Fibroblast of skin of back (primary cell): ENCODE measurements at places on chromosomes 4 and X.
A peak's percentile ranks its signal among the peaks of the same experiment; 100 is the strongest.

DNA sequence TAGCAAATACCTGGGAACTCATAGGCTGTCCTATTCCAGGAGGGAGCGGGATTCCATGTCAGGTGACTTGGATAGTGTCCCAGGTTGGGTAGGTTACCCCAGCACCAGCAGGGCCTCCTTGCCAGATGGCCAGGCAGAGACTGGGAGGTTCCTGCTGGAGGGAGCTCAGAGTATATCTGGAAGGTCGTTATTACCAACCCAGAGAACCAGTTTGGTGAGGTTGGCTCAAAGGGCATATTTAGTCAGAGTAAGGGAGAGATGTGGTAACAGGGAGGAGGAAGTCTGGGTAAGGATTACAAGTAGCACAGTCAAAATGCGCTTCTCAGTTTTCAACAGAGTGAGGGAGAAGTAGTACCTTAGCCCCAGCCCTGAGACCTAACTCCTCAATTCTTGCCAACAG is 53.3 kb upstream of the LNX1 start:
- no peak for DNase-seq

DNA sequence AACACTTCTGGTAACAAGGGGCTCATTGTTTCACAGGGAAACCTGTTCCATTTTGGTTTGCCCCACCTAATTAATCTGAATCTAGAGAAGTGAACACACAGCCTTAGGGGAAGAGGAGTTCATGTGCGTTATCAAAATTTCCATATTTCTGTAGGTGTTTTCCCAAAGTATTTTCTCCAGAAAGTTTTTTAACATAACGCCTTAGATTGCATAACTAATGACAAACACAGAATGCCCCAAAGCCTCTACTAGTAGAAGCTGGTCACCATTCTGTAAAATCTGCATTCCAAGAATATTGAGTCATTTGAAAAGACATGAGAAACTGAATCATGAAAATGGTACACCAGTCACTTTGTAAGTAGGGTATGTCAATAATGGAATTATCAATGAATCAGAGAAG is 41.1 kb downstream of the IL13RA2 start:
- DNase-seq = peak; percentile 34

DNA sequence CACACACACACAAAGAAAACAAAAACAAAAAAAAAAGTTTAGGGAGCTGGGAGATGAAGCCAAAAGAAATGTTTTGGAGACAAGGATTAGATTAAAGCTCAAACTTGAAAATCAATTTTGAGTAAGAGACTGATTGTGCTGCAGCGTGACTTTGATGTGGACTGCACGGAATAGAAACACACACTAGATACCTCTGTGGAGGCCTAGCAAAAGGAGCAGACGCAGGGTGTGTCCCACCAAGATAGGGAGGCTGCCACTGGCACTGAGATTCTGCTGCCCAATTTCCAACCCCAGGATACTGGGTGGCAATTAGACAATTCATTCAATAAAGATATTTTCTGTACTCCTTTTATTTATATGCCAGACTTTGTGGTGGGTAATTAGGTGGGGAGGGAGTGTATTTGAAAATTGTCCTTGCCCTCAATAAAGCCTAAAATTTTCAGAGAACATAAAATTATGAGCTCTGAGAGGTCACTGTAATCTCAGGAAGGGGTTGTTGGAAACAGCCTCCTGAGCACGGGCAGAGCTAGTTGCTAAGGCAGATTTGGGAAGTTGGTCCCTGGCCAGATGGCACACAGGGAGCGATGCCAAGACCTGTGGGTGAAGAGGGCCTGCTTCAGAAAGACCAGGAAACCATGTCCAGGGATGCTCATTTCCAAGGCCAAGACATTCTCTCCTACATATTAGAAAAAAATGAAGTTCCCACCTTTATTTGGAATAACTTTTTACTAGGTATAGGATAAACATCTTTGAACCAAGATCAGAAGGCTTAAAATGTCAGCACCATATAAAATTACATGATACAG is 1.9 kb upstream of the PPP3CA start:
- DNase-seq = no peak

GRCh38 chr4:17045866-17046265 is 147.4 kb upstream of the LDB2 start:
- no peak for DNase-seq

GRCh38 chrX:43940816-43941474 is 32.2 kb downstream of the NDP start:
- DNase-seq = peak; percentile 38

GRCh38 chrX:31522760-31523159 is 450.9 kb upstream of the FTHL17 start:
- no peak for DNase-seq

DNA sequence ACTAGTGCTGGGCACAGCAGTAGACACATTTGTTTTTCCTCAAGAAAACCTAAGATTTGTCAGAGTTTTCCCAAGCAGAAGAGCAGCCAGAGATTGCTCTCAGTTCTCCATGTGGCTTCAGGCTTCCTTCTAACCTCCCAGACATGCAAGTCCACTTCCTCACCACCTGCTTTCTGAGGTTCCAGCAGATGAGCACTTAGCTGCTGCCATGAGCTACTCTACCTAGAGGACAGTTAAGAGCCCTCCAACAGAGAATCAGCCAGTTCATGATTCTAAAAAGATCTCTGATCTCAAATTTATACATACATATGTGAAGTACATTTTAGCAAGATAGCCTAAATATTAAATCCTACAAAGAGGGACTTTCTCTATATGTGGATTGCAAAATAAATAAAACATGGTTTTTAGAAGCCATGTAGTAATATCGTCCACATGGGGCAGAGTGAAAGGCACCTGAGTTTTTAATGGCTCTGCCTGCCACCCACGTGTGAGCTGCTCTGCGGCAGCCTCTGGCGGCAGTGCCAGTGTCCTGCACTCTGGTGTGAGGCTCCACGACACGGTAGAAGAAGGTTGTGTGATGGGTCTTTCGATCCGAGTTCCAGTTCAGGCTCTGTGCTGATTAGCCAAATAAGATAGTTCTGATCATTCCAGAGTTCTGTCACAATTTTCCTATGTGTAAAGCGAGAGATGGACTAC is 10.3 kb downstream of the CYP4V2 start:
- no peak for DNase-seq

DNA sequence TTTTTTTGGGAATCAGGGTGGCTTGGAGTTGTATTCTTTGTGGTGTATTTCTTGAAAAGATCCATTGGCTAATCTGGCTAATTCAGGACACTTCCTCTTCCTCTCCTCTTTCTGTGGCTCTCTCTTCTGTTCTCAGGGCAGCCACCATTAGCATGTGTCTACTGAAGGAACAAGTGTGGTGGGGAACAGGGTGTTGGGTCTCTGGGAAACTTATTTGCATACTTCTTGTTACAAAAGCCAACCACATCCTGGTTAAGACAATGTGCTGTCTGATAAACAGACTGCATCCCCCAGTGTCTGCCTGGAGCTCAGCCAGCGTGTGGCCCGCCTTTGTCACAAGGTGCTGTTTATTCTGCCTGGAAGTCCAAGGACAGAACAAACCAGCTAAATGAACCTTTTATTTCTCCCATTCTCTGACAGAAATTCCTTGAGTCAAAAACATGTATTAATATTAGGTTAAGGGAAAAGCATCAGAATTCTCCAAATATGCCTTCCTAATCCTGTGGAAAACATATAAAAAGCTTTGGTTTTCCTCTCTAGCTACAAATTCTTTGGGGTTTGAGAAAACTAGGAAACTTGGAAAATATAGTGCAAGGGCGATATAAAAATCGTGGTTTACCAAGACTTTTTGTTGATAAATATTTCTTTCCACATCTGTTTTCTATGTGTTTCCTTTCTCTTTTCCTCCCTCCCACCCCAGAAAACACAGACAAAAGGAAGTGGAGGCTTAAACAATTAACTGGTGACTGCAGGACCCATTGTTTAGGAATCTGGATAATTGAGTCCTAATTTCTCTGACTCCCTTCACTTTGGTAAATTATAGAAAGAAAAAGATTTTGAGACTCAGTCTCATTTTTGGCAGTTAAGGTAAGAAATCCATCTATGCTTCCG is 203.6 kb downstream of the SPRY1 start:
- peak; percentile 23 for DNase-seq

DNA sequence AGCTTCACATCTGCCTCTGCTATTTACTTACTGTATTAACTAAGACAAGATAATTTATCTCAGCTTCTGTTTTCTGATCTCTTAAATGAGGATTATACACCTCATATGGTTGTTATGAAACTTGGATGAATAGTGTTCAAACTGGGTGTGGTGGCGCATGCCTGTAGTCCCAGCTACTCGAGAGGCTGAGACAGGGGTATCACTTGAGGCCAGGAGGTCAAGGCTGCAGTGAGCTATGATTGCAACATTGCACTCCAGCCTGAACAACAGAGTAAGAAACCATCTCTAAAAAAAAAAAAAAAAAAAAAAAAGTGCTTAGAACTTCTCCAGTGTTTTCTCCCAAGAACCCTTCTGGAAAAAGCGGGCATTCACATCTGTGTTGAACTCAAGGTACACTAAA is 19.8 kb upstream of the KLF3 start:
- DNase-seq = no peak

DNA sequence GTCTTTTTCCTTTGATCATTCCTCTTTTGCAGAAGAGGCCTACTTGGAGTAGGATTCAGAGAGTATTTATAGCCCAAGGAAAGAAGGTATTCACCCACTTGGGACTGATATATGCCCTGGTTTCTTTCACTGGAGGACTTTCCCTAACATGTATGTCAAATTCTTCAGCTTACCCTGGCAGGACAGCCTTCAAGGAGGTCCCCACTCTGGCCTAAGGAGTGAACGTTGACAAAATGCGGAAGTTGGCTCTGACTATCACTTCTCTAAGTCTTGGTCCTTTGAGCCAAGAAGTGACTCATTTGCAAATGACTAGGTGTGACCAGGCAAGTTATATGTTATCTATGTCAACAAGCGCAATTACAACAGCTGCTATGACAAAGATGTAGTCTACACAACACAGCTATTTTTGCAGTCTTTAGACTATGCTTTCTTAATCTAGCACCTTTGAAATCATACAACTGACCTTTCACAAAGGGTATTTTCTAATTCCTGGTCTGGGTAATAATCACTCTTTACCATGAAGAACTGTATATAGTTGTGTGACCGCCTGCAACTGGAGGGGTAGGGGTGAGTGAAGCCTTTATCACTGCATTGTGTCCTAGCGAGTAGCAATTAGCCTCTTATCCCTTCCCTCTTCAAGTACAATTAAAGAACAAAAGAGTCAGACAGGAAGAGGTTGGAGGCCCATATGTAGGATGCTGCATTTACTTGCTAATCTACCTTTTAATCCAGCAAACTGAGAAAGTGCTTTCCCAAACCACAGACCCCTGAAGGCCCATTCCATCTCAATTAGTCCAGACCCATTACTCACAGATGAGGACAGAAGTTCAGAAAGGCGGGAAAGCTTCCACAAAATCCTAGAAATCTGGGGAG is 50.1 kb downstream of the RASGEF1B start:
- peak; percentile 9 for DNase-seq

DNA sequence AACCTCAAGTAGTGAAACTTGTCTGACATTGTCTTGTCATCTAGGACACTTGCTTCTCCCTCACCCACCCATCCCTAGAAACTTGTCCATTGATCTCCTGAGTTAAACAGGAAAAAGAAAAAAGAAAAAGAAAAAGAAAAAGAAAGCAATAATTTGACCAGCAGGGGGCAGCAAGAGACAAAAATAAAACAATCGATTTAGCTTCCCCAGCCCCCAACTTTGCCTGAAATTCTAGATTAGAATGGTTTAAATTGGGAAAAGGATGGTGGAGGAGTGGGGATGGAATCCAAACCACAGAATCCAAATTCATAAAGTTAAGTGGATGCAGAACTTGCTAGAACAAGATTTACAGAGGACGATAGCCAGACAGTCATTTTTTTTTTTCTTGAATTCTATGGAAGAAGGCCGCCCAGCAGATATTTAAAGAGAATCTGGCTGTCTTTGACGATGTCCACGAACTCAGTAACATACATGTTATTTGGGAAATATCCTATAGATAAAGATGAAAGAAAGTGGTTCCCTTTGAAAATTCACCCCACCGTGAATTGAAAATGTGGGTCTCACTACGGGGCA is 282.9 kb downstream of the USP46 start:
- DNase-seq = peak; percentile 61

DNA sequence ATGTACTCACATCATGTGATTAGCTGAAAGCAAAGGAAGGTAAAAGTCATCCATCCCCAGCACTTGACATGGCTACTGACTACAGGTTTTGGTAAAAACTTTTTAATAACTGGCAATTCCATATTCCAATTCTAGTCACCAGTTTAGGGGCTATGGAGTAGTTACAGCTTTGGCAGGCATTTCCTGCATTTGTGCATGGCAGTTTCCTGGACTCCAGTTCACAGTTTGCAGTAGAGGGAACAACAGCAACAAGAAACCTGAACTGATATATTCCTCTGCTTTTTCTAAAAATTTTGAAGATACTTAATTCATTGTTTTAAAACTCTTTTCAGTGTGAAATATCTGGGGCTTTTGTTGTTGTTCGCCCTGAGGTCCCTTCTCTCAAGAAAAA is 184.3 kb downstream of the PPP3CA start:
- DNase-seq = no peak

DNA sequence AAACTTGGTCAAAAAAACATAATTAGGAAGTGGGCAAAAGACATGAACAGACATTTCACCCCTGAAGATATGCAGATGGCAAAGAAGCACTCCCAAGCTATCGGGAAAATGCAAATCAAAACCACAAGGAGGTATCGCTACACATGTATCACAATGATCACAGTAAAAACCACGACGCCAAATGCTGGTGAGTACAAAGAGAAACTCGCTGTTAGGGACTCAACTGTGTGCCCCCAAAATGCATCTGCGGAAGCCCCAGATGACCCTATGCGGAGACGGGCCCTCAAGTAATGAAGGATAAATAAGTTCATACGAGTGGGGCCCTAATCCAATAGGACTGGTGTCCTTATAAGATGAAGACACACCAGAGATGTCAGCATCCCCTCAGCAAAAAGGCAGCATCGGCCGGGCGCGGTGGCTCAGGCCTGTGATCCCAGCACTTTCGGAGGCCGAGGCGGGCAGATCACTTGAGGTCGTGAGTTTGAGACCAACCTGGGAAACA is 10.2 kb downstream of the GAK start:
- DNase-seq = no peak

DNA sequence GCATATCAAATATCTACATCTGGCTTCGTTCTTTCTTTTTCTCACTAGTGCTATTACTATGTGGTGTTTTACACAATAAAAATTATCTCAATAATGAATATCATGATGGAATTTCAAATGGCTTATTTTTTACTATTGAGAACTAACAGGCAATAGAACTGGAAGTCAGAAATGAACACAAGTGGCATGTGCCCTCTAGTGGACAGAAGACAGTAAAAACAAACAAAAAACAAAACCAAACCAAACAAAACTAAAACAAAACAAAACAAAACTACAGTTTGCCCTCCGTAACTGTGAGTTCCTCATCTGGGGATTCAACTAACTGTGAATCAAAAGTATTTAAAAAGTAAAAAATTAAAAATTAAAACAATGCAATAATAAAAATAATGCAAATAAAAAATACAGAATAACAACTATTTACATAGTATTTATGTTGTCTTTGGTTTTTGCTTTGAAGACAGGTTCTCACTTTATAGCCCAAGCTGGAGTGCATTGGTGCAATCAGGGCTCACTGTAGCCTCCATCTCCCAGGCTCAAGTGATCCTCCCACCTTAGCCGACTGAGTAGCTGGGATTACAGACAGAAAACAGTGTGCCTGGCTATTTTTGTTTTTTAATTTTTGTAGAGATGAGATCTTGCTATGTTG is 195.6 kb upstream of the TACR3 start:
- peak; percentile 8 for DNase-seq

GRCh38 chr4:74545448-74545847 is 100.5 kb downstream of the AREG start:
- DNase-seq = no peak

GRCh38 chr4:1234811-1235292 is 14.1 kb downstream of the CTBP1 start:
- no peak for DNase-seq
